ENCODE measurements at places on chromosomes 3 and 15.
A peak's percentile ranks its signal among the peaks of the same experiment; 100 is the strongest.

DNA sequence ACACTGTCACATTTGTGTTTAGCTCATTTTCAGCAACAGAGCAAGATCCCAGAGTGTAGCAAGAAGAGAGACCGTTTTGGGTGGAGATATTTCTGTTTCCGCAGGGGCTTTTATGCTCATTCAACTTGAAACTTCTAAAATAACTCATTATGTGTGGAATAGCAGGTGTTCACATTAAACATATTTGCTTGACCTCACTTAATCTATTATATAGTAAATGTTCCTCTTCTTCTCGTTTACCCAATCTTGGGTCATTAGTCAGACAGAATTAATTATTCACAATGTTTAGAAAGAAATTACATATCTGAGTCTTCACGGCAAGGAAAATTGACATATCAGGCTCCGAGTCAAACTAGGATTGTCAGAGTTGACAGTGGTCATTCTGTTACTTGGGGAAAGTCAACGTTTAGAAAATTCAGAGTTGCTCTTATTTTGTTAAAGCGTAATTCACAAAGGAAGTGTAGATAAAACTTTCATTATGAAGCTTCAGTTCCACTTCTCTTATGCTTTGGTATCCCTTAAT is 222.9 kb downstream of the TPRG1 start:
- peaks cover 2% of the 10 kb centered on the region for H3K4me1 ChIP-seq
- no peak overlapping the region for H3K4me3 ChIP-seq
- no peaks in the 10 kb centered on the region for H3K27me3 ChIP-seq
- no peak overlapping the region for H3K27ac ChIP-seq

DNA sequence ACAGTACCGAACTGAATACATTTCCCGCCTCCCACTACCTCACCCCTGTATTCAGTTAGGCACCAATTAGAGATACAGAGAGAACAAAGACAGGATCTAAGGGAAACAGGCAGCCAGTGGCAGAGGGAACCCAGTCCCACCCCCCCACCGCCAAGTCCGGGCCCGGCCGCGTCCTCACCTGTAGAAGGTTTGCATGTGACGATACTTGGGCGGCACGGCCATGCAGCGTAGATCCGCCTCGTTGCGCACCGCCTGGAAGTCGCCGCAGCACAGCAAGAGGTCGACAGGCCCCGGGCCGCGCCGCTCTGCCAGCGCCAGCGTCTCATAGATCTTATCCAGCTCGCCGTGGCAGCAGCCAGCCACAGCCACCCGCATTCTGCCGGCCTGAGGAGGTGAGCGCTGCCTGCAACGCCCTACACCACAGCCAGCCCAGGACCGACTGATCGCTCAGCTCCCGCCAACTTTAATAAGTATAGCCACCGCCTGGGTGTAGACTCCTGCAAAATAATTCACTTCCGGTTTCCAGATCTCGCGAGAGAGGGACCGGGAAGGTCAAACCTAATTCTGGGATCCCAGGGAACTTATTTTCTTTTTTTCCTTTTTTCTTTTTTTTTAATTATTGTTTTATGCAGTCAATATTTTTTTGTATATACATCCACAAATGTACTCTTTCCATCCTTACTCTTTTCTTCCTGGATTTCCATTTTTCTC is at the start of gene DBR1:
Gene DBR1 (minus strand): TSS at position 501 of the 711 bp plus-strand sequence. CDS start 126 bp downstream, at position 375.
- peak within 1 kb of the TSS; percentile 98 for H3K27ac ChIP-seq
- H3K36me3 ChIP-seq = peaks cover 24% of the 10 kb centered on the region
- H3K4me3 ChIP-seq = peak within 1 kb of the TSS; percentile 95
- no peaks in the 10 kb centered on the region for H3K27me3 ChIP-seq

DNA sequence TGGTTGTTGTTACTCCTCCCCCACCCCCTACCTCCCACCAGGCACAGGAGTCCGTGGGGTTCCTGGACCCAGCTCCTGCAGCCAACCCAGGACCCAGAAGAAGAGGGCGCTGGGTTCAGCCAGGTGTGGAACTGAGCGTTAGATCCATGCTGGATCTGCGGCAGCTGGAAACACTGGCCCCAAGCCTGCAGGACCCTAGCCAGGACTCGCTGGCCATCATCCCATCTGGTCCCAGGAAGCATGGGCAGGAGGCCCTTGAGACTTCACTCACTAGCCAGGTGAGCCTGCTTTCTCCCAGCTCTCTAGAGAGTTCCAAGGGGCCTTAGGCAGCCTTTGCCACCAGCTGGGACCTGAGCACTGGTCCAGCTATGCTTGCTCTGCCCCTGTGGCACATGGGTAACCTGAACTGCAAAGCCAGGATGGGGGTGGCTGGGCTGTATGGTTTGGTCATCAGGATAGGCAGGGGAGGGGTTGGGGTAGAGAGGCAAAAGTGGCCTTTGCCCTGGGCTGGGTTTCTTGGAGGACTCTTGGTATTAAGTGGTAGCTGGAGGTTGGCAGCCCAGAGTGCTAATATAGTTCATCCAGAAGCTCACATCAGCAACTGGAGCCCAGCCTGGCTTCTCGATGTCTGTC is 7.0 kb upstream of the JMJD7 start:
- no peaks in the 10 kb centered on the region for H3K4me1 ChIP-seq
- no peaks in the 10 kb centered on the region for H3K36me3 ChIP-seq
- H3K4me3 ChIP-seq = no peak overlapping the region
- DNase-seq = no peak
- no peak overlapping the region for H3K27ac ChIP-seq

DNA sequence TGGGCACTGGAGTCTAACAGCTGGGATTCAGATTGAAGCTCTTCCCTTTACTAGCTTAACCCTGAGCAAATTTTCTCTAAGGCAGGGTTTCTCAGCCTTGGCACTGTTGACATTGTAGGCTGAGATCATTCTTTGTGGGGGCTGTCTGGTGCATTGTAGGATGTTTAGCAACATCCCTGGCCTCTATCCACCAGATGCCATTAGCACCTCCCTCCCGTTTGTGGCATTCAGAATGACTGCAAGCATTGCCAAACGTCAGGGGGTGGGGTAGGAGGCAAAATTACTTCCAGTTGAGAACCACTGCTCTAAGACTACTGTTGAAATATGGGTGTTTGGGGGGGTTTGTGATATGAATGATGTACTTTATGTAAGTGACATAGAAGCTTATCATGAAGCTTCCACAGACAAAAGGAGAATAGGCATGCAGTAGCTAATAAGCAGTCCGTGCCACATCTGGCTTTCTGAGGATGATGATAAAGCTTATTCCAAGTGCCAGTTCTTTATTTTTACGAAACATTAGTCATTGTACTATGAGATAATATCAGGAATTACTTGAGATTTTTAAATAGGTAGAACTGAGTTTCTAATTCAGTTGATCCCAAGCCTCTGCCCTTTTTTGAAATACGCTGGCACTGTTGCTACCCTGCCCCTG is 39.3 kb downstream of the NKIRAS1 start:
- no peaks in the 10 kb centered on the region for H3K27me3 ChIP-seq
- H3K27ac ChIP-seq = no peak overlapping the region
- H3K36me3 ChIP-seq = peaks cover 17% of the 10 kb centered on the region
- DNase-seq = no peak
- peaks cover 24% of the 10 kb centered on the region for H3K4me1 ChIP-seq
- H3K4me3 ChIP-seq = no peak overlapping the region

- peak overlapping the region; percentile 96 for H3K27ac ChIP-seq
- no peaks in the 10 kb centered on the region for H3K27me3 ChIP-seq
- no peak overlapping the region for H3K4me3 ChIP-seq
Observed at GRCh38 chr3:71450162-71450561, 133.4 kb downstream of the FOXP1 start.

- peaks cover under 1% of the 10 kb centered on the region for H3K4me1 ChIP-seq
- peaks cover 55% of the 10 kb centered on the region for H3K27me3 ChIP-seq
- no peak overlapping the region for H3K4me3 ChIP-seq
- H3K27ac ChIP-seq = no peak overlapping the region
- H3K36me3 ChIP-seq = no peaks in the 10 kb centered on the region
- no peak for DNase-seq
Observed at GRCh38 chr15:25664761-25665160, 198.4 kb downstream of the ATP10A start.

DNA sequence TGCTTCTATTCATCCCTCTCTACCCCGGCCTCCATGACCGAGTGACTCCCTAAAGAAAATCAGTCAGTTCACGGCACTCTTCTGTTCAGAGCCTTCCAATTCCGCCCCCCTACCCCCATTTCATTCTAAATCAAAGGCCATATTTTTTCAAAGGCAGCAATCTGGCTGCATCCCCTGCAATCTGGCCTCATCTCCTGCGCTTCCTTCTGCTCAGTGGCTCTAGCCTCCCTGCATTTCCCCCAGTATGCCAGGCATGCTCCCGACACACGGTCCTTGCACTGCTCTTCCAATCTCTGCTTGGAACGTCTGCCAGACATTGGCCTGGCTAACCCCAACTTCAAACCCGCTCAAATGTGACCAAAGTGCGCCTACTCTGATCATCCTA is 67.7 kb downstream of the EXOG start:
- H3K4me3 ChIP-seq = no peak overlapping the region
- no peaks in the 10 kb centered on the region for H3K36me3 ChIP-seq
- H3K4me1 ChIP-seq = no peaks in the 10 kb centered on the region

DNA sequence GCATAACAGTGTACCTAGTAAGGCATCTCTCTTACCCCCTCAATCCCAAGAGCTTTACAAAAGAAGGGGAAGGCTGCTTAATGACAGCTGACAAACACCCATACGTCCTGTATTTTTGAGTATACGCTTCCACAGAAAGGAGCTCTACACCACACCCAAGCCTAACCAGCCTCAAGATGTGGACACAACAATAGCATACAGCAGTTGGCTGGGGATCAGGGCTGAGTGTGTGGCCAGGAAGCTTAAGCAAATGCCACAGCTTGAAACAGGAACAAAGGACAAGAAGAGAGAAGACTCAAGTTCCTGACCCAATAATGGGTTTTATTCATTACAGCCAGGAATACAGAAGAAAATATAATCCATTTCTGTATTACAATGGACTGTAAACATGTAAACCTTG is 6.9 kb downstream of the HEXA start:
- no peak overlapping the region for H3K27ac ChIP-seq
- H3K4me1 ChIP-seq = peaks cover 42% of the 10 kb centered on the region
- H3K36me3 ChIP-seq = peaks cover 22% of the 10 kb centered on the region
- H3K27me3 ChIP-seq = no peaks in the 10 kb centered on the region

GRCh38 chr15:65408324-65409035 is 14.3 kb downstream of the IGDCC4 start:
- no peak overlapping the region for H3K4me3 ChIP-seq
- H3K36me3 ChIP-seq = no peaks in the 10 kb centered on the region
- DNase-seq = no peak
- H3K4me1 ChIP-seq = peaks cover 2% of the 10 kb centered on the region

GRCh38 chr15:51386486-51386885 is 45.0 kb downstream of the GLDN start:
- DNase-seq = no peak
- no peaks in the 10 kb centered on the region for H3K36me3 ChIP-seq
- H3K4me1 ChIP-seq = peaks cover 7% of the 10 kb centered on the region
- H3K4me3 ChIP-seq = no peak overlapping the region
- H3K27me3 ChIP-seq = peaks cover 24% of the 10 kb centered on the region

- no peaks in the 10 kb centered on the region for H3K27me3 ChIP-seq
- H3K4me1 ChIP-seq = no peaks in the 10 kb centered on the region
- no peak overlapping the region for H3K4me3 ChIP-seq
- H3K27ac ChIP-seq = no peak overlapping the region
- no peak for DNase-seq
Observed at GRCh38 chr3:178181784-178182183, 354.5 kb upstream of the KCNMB2 start.

All from activated naive CD8-positive, alpha-beta T cell treated with anti-CD3 and anti-CD28 coated beads for 36 hours (primary cell).